Activated CD4-positive, alpha-beta T cell treated with anti-CD3 and anti-CD28 coated beads, Interleukin-2, amount 10 ng/mL, durations not matched to agents 24 days and 14 days (primary cell): ENCODE measurements at places on chromosomes 5 and 9. TPM values are rescaled to one million over a fixed set of nuclear protein-coding genes. Genes with fewer than 3 reads are reported as not detected.

DNA sequence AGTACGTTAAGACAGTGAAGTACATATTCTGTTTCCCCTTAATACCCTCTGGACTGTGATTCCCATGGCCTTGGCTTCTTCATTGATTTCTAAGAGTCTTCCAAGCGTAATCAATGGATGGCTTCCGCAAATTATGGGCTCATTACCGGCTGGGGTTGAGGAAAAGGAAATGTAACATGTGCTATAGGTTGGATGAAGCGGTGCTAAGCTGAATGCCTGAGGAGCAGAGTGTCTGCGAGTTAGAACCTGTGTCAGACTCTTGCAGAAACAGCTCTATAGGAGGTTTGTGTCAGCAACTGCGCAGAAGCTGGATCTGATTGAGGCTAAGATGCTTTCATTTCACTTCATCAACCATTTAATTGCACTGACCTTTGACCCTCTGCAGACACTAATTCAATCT lies 114.3 kb upstream of the CDH18 start:
- DNase-seq: no peak

DNA sequence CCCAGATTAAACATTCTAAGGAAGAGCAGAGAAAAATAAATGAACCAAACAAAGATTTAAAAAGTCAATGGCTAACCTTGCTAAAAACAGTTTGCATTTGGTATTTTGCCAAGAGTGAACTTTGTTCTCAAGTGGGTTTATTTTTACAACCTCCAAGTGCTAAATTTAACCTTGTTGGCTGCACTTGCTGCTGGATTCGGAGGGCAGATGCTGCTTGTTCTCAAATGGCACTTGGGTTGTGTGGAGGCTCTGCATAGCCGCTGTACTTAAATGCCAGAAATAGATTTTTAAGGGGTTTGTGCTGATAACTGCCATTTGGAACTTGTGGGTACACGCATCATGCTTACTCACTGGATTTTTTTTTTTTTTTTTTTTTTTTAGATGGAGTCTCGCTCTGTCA lies 13.3 kb upstream of the SPATA24 start:
- no peak for DNase-seq

DNA sequence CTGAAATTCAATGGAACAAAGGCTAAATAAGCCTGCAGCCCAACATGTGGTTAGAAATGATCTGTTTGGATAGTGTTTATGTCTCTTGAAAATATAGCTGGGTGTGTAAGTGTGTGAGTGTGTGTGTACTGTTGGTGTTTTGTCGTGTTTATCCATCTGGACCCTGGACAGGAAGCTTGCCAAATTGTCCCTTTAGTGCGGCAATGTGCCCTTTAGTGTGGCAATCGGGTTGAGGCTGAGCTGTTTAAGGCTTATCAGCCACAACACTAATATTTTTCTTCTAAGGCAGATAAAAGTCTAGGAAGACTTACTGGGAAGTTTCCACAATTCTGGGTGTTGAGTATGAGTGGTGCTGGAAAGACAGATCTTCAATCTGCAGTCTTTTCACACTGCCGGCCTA lies 180.2 kb downstream of the YTHDC2 start:
- no peak for DNase-seq

DNA sequence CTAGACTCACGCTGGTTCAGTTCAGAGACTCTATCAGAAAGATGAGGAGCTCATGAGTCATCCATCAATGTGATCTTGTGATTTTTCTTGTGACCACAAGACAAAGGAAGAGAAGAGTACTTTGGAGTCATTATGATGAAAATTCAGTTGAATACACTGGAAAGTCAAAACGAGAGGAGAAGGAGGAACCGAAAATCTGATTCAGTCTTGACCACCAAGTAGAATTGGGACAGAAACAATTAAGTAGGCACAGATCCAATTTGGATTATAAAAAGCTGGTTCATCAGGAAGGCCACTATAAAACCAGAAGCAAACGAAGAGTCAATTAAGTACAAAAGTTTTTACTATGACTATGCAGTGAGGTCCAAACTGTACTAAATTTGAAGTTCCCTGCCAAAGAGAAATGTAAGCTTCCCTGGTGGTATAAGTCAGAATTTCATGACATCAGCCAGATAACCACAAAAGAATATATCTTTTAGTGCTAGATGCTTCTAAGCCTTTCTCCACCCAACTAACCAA lies 90.9 kb downstream of the THBS4 start:
- DNase-seq: peak; percentile 78

DNA sequence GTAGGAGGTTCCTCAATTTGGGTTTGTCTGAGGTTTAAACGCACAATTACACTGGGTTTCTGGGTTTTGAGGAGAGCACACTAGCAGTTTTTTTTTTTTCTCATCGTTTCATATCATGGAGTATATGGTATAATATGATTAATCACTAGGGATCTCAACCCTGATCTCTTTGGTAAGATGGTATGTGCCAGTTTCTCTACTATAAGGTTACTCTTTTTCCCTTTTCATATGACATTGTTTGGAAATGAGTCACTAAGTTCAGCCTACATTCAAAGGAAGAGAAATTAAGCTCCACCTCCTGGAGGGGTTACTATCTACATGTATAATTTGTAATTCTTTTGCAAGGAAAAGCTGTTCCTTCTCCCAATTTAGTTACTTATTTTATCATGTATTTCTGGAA lies 35.2 kb downstream of the MTRR start:
- DNase-seq: no peak

DNA sequence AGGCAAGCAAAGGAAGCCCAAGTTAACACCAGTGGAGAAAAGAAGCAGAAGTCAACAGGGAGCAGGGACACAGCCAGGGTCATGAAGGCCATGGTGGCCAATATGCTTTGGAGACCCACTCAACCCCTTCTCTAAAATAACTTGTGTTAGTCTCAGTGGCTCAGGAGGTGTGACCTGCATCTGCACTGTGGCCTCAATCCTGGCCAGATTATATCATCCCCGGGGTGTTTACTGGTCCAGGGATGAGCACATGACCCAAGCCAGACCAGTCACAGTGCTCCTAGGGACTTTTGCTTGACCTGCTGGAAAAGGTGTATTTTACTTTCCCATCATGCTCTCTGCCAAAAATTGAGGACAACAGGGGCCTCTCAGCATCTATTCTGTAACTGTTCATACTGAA lies 105.2 kb downstream of the DPYSL3 start:
- DNase-seq: no peak

GRCh38 chr5:165015547-165015946 lies 1510.1 kb downstream of the MAT2B start:
- DNase-seq: no peak

DNA sequence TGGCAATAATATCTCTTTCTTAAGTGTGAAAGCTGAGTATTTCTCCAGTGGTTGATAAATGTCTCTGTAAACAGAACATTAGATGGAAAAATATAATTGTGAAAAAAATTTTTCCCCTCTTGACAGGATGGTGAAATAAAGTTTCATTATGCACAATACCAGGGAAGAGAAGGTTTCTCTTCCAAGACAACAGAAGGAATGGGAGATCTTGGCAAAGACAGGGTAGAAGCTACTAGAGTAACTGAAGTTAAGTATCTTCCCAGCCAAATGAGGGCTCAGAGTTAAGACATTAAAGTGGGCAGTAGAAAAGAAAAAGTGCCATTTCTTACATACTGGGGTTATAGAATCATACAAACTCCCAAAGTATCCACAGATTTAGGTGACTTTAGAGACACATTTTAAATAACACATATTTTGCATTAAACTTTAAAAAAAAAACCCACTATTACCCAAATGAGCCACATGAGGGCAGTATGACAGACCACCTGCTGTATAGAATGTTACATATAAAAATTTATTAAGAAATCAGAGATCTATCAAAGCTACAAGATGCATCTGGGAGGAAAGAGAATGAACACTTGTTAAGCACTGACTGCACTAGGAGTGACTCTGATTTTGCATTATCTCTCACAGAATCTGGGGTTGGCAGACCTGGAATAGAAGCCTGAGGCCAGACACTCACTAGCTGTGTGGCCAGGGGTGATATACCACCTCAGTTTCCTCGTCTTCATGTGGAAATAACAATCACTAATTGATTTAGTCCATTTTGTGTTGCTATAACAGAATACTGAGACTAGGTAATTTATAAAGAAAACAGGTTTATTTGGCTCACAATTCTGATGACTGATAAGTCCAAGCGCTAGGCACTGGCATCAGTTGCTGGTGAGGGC lies 98.5 kb downstream of the ARSB start:
- DNase-seq: no peak

GRCh38 chr9:99411068-99411467 lies 189.0 kb downstream of the SEC61B start:
- no peak for DNase-seq

DNA sequence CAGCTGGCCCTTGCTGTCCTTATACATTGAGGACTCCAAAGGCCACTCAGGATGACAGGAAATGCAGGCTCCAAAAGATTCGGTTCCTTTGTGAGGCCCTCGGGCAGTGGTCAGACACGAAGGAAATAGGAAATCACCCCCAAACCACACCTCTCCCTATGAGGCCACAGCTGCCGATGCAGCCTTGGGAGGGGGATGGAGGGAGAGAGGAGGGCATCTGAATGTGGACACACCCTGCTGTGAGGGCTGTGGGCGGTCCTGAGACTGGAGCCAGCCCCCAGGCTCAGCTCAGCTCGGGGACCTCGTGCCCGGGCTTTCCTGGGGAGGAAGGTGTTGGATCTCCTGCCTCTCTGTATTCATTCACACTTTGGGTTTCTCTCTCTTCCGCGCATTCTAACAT lies 2.7 kb upstream of the CLPTM1L start:
- DNase-seq: no peak

DNA sequence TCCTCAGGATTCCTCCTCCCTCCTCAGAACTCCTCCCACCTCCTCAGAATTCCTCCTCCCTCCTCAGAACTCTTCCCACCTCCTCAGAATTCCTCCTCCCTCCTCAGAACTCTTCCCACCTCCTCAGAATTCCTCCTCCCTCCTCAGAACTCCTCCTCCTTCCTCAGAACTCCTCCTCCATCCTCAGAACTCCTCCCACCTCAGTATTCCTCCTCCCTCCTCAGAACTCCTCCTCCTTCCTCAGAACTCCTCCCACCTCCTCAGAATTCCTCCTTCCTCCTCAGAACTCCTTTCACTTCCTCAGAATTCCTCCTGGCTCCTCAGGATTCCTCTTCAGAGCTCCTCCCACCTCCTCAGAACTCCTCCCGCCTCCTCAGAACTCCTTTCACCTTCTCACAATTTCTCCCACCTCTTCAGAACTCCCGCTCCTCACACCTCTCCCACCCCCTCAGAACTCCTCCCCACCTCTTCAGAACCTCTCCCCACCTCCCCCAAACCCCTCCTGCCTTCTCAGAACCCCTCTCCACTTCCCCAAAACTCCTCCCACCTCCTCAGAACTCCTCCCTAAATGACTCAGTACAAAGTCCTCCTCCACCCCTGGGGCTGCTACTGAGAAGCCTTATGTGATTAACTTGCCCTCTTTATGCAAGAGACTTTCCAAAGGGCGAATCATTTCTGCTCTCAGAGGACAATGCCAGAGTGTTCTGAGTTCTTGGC lies 23.2 kb downstream of the SLC46A2 start:
- DNase-seq: peak; percentile 65

DNA sequence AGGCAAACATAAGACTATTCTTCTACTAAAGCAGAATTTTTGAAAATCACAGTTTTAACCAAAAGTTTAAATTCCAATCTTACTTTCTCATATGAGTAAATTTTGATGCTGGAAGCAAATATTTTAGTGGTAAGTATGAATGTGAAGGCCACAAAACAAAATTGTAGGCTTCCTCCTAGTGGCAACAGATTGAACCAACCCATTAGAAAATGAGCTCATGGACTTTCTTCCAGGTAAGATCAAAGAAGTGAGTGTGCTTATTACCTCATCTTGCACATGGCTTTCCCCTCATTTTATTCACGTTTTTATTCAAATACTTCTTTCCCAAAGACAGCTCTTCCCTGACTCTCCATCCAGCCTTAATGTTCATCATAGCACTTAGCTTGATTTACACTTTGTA lies 16.5 kb upstream of the RLN2 start:
- DNase-seq: no peak

DNA sequence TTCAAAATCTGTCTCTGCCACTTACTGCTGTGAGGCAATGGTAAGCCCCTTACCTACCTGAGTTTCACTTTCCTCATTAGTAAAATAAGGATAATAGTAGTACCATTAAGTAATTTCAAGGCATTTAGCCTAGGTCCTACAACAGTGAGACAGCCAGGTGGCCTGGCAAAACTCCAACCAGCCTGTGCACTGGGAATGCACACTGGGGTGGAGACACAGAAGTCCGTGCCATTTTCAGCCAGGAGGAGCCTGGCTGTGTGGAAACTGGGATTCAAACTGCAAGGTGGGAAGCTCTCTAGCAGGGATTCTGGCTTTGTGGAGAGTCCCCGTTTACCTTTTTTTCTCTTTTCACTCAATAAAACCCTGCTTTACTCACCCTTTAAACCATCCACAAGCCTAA lies 630.4 kb downstream of the PRELID2 start:
- DNase-seq: no peak

Gene ADAMTS13
- total RNA-seq: 1.3 and 1.5 TPM in 2 replicates

Gene PCDHA3
- total RNA-seq: not detected in 2 replicates

Gene GTF3C4
- total RNA-seq: 19.4 and 19.5 TPM in 2 replicates

Gene F2R
- 2.3 and 2.9 TPM in 2 replicates for total RNA-seq

Gene RBM18
- 24.9 and 25.7 TPM in 2 replicates for total RNA-seq

Gene MYO10
- total RNA-seq: 0.26 and 0.28 TPM in 2 replicates

Gene ASPN
- not detected in 2 replicates for total RNA-seq
